ENCODE measurements at places on chromosomes 12 and 14.

DNA sequence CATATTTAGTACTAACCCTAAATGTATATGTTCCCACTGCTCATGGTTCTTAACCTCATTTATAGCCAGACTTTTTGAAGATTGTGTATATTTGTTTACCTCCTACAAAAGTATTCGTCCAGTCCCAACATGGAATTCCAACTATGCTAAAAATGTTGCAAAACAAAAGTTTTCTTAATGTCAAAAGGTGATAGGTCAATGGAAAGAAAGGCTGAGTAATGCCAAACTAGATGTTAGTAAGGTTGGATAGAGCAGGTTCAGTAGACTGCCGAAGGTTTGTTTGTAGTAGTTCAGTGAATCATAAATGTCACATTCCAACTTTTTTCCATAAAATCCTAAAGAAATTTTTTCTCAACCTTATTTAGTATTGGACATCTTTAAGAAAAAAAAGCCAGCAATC, 874.5 kb downstream of the FLRT2 start:
- DNase-seq: no peak

- DNase-seq: no peak
These were observed 10.1 kb upstream of the TC2N start for GRCh38 chr14:91877376-91877915.

- DNase-seq: no peak
These were observed 27.3 kb downstream of the PPTC7 start for GRCh38 chr12:110555577-110556406.

- no peak for DNase-seq
These were observed 7.1 kb upstream of the WASHC4 start for GRCh38 chr12:105100207-105100985.

- no peak for DNase-seq
These were observed 3.9 kb upstream of the TM7SF3 start for GRCh38 chr12:27018037-27018436.

DNA sequence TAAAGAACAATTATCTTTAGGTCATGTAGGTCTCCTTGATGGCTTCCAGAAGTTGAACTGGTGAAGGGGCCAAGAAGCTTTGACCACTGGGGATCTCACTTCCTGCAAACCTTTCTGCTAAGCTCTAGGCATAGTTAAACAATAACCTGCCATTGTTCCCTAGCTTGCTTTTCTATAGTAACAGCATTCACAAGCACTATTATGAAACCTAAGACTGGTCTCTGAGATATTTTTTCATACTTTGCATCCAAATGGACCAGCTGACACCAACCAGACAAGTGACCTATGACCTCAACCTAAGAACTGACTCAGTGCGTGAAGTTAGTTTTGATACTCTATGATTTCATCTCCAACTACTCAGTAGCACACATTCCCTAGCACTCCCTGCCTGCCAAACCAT, 129.1 kb downstream of the PTPRB start:
- DNase-seq: no peak

DNA sequence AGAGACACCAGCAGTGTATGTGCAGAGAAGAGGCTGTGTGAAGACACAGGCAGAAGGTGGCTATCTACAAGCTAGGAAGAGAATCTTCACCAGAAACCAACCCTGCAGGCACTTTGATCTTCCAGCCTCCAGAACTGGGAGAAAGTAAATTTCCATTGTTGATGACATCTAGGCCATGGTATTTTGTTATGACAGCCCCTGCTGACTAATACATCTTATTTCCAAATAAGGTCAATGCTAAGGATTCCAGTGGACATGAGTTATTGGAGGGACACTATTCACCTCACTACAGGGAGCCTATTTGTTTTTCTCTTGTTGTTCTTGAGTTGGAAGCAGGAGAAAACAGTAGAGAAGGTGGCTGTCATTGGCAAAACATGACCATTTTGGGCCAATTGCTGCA, 88.5 kb upstream of the RIN3 start:
- DNase-seq: no peak

- no peak for DNase-seq
These were observed 152.2 kb upstream of the SLC38A2 start for GRCh38 chr12:46524778-46525177.

DNA sequence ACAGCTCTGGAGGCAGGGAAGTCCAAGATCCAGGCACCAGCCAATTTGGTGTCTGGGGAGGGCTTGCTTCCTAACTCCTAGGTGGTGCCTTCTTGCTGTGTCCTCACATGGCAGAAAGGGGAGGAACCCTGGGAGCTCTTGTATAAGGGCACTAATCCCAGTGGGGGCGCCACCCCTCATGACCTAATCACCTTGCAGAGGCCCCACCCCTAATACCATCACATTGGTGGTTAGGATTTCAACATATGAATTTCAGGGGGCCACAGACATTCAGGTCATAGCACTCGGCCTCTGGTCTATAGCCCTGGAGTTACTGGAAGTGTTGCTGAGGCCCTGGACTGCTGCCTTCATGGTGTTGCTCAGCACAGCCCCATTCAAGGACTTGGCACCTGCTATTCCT, 14.6 kb downstream of the PSMD9 start:
- DNase-seq: no peak

- no peak for DNase-seq
These were observed 410.3 kb downstream of the SLC6A15 start for GRCh38 chr12:84502180-84502860.

DNA sequence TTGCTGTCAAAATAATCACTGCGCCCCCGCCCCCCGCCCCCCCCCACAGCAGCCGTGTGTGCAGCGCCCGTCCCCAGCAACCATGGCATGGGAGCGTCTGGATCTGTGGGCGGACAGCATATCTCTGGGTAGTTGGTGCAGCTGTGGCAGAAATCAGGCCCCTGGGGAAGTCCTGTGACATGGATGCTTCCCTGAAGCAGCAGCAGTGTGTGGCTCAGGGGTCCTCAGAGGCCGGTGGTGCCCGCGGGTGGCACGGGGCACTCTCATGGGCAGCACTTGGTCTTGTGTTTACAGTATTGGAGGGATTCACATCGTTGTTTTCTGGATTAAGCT, 19.2 kb downstream of the XRCC3 start:
- peak; percentile 2 for DNase-seq

- no peak for DNase-seq
These were observed 157.0 kb downstream of the MYRFL start for GRCh38 chr12:69981881-69982475.

DNA sequence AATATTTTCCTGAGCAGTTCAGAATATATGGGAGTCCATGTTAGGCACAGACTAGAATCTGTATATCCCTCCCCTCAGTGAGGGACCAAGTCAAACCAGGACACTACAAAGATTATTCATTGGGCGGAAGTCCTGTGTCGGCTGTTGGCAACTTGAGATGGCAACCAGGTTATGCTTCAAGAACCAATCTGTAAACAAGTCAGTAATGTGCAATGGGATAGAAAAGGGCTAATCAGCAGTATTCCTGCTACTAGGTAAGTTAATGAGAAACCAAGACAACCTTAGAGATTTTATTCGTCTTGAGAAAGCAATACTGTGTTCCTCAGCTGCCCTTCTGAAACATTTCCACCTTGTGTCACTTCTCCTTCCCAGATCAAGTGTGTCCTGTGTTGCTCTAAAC, 26.4 kb downstream of the ARG2 start:
- DNase-seq: no peak

GRCh38 chr12:95548539-95549391, 2.5 kb downstream of the USP44 start:
- peak; percentile 75 for DNase-seq

GRCh38 chr12:77323788-77324415, 258.5 kb upstream of the E2F7 start:
- no peak for DNase-seq

DNA sequence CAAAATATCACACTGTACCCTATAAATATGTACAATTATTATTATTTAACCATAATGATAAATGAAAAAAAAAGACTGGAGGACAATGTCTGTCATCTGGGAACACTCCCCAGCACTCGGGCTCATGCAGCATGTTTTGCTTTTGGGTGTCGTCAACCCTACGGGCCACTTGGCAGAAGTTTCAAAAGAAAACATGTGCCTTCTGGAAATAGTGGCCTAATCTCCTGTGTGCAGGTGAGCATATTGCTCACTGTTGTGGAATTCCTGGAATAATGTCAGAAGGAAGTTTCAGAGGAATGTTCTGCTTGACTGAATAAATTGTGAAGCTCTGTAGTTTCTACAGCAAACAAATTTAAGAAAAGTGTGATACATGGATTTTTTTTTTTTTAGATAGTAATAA, 298.3 kb downstream of the SSPN start:
- DNase-seq: no peak

- DNase-seq: peak; percentile 5
These were observed 169.2 kb downstream of the PIK3C2G start for GRCh38 chr12:18430425-18431048.

DNA sequence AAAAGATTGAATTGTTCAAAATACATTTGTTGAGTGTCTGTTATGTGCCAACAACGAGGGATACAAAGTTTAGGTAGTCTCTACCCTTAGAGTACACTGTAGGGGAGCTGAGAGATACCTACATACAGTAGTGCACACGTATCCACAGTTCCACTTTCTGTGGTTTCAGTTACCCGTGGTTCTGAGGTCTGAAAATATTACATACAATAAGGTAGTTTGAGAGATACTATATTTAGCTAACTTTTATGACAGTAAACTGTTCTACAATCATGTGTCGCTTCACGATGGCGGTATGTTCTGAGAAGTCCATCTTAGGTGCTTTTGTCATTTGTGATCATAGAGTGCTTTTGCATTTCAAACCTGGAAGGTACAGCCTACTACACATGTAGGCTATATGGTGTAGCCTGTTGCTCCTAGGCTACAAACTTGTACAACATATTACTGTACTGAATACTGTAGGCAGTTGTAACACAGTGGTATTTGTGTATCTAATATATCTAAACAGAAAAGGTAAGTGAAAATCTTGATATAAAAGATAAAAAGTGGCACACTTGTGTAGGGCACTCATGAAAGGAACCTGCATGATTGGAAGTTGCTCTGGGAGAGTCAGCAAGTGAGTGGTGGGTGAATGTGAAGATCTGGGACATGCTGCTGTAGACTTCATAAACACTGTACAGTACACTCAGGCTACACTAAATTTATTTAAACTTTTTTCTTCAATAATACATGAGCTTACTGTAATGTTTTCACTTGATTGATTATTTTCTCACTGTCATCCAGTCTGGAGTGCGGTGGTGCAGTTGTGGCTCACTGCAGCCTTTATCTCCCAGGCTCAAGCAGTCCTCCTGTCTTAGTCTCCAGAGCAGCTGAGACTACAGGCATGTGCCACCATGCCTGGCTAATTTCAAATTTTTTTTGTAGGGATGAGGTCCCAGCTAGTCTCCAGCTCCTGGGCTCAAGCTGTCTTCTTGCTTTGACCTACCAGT, 4.0 kb downstream of the CPSF6 start:
- DNase-seq: peak; percentile 26

DNA sequence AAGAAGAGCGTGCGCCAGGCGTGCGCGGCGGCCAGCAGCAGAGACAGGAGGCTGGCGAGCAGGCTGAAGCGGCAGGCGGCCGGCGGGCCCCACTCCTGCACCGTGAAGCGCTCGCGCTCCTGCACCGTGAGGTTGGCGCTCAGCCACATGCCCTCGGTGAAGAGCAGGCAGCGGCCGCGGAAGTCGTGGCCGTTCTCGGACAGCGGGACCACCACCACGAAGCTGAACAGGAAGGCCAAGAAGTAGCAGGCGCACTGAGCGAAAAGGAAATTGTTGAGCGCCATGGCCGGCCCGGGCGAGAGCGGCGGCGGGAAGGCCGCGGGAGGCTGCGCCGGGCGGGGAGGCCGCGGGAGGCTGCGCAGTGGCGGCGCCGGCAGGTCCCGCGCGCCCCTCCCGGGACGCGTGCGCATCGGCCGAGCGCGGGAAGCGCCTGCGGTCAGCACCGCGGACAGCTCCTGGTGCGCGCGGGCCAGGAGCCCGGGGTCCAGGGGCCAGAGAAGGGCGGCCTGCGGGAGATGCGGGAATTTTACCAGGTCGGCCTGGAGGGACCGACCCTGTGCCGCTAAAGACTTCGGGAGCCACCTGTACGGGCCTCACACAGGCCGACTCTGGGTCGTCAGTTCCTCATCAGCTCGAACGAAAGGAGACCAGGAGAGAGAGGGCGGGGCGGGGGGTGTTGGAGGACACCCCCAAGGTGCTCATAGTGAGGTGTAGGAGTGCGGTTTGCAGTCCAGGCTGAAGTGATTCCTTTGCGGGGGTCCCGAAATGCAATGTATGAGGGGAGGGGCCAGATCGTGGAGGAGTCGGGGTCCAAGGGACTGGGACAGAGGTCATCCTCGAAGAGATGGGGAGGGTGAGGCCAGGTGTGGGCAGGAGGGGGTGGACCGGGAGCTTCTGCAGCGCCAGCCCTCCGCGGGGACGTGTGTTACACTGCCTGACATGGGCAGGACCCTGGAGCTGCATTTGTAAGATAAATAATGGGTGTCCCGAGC, at the start of gene TMEM179:
TMEM179 (minus strand) TSS at position 315 of the 992 bp plus-strand sequence; CDS start at position 284, 31 bp downstream.
- DNase-seq: no peak

- no peak for DNase-seq
These were observed 67.3 kb downstream of the GSC start for GRCh38 chr14:94702629-94703028.

DNA sequence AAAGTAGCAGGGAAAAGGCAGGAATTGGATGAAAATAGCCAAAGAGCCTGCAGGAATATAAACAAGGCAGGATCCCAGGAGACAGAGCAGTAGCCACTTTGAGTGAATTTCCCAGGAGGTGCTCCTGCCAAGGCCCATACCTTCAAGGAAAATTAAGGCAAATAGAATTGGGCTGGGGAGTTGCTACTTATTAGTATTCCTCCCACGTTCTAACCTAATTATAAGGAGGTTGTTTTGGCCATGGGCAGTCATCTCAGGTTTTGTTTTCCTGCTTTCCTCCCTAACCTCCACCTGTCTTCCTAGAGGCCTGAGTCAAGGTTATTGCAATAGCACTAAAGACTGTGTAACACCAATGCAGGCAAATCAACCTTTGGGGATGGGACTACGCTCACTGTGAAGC, 73.1 kb downstream of the DAD1 start:
- DNase-seq: no peak

GRCh38 chr14:91980157-91980556, 32.7 kb upstream of the FBLN5 start:
- peak; percentile 12 for DNase-seq

GRCh38 chr12:131905630-131906091, 11.2 kb downstream of the ULK1 start:
- DNase-seq: no peak

DNA sequence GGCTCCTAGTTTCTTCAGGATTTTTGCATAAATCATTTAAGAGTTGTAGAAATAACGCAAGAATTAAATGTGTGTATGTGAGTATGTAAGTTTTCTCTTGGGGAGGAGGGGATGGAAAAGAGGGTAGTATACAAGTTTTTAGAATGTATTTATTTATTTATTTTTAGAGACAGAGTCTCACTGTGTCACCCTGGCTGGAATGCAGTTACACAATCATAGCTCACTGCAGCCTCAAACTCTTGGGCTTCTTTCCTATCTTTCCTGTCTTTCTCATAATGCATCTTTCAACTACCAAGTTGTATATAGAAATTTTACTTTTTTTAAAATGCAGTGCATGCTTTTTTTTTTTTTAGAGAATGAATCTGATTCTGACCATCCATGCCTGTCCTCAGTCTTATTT, 269.0 kb upstream of the GARIN2 start:
- no peak for DNase-seq

All from activated naive CD4-positive, alpha-beta T cell treated with anti-CD3 and anti-CD28 coated beads for 36 hours (primary cell).